Tibial artery (tissue), 4 donors: ENCODE measurements at places on chromosomes 4 and X.

DNA sequence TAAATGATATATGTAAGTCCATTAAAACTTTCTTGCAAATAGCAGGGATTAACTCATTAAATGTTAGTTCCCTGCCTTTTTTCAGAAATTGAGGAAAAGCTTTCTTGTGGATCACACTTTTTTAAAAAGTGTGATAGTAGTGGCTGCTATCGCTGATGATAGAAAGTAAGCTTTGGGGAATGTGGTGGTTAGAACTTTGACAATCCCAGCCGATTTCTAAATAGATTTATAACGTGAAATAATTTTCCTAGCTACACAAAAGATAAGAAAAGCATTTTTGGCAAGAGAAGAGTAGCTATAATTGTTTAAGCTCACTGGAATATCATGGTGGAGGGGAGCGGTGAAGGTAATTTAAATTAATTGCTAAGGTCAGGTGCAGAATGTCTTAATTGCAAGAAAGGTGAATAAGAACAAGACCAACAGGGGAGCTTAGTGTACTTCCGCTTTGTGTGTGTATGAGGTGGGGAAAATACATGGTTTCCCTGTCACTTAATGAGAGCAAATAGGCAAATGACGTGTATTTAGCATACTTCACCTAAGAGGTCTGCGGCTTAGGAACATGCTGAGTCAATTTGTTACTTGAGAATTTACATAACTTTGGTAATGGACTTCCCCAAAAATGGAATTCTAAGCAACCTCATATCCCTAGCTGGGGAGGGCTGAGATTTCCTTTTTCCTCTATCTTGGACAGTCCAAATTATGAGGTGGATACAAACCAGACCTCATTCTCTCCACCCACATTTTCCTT is 11.7 kb upstream of the IL21 start:
- no peaks in the 10 kb centered on the region for H3K27me3 ChIP-seq
- DNase-seq, result no peak
- H3K4me1 ChIP-seq, result no peaks in the 10 kb centered on the region

DNA sequence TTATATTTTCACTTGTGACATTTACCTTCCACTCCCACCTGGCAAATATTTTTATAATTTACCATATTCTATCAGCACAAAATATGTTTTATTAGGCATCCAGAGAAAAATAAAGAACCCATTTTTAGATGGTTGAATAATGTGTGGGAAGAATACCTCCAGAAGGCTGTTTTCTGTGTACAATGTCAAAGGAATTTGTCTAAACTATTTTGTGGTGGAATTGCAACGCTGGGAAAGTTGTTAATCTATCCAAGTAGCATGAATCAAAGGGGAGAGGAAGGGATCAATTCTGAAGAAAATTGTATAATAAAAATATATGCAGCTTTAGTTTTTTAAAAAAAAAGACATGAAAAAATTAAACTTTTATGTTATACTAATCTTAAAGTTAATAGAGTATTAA is 706.5 kb downstream of the FSTL5 start:
- H3K27me3 ChIP-seq, result no peaks in the 10 kb centered on the region
- no peaks in the 10 kb centered on the region for H3K4me1 ChIP-seq
- no peak overlapping the region for H3K4me3 ChIP-seq
- DNase-seq, result no peak
- no peak overlapping the region for H3K27ac ChIP-seq

DNA sequence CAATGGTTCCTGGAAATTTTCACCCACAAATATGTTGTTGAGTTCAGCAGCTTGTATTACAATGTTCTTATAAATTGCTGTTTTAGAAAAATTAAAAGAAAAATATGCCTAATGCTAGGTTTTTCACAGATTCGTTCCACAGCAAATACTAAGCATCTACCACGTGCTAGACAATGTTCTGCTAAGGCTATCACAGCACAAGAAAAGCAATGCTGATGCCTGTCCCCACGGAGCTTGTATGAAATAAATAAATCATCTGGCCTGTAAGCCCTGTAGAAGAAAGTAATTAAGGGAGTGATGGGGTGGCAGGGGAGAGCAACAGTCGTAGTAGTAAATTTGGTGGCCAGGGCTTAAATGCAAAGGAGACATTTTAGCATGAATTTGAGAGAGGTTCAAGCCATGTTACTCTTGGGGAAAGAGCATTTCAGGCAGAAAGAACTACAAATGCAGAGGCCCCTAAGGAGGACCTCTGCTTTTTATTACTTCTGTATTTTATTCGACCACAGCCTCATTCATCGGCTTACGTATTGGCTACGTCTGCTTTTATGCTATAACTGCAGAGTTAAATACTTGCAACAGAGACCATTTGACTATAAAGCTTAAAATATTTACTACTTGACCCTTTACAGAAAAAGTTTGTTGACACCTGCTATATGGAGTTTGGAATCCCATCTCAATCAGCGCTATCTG is 36.3 kb downstream of the ARAP2 start:
- H3K4me3 ChIP-seq, result no peak overlapping the region
- H3K27me3 ChIP-seq, result no peaks in the 10 kb centered on the region
- DNase-seq, result no peak
- H3K4me1 ChIP-seq, result no peaks in the 10 kb centered on the region

DNA sequence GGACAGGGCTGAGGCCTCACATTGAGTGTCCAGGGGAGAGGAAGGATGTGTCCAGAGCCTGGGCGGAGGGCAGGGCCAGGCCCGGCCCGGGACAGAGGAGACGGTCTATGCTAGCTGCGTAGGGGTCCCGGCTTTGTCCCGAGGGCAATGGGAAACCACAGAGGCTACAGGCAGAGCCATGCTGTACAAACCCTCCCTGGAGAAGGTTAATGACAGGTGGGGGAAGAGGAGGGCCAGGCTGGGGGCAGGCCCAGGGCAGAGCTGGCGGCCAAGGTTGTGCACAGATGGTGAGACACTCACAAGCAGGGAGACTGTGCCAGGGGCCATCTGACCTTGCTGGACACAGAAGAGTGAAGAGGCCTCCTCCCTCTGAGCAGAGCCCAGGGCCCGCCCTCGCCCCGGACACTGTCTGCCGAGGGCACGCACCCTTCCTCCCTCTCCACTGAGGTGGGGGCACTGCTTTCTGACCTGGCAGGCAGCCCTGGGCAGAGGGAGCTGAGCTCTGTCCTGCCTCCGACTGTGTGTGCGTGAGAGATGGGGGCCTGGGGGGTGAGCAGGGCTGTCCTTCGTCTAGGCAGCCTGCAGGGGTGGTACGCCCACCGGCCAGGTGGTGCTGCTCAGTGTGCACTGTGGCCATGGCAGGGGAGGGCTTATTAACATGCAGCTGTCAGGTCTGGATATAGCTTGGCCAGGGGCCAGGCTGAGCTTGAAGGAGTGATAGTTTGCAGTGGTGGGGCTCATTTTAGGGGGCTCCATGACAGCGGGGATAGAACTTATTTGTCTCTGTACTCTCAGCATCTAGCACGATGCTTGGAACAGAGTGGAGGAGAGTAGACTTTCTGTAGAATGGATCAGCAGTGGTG is 75.7 kb upstream of the LRPAP1 start:
- no peaks in the 10 kb centered on the region for H3K4me1 ChIP-seq
- H3K36me3 ChIP-seq, result no peaks in the 10 kb centered on the region
- H3K27ac ChIP-seq, result no peak overlapping the region
- DNase-seq, result no peak

GRCh38 chrX:129653971-129654651 is 645 bp downstream of the APLN start:
- peak overlapping the region; percentile 58 for H3K4me3 ChIP-seq
- H3K27me3 ChIP-seq, result no peaks in the 10 kb centered on the region
- H3K36me3 ChIP-seq, result no peaks in the 10 kb centered on the region
- H3K4me1 ChIP-seq, result no peaks in the 10 kb centered on the region

GRCh38 chr4:121221608-121222007 is 57.5 kb upstream of the TNIP3 start:
- H3K4me3 ChIP-seq, result no peak overlapping the region
- H3K4me1 ChIP-seq, result no peaks in the 10 kb centered on the region
- H3K36me3 ChIP-seq, result no peaks in the 10 kb centered on the region
- no peak for DNase-seq
- no peak overlapping the region for H3K27ac ChIP-seq

DNA sequence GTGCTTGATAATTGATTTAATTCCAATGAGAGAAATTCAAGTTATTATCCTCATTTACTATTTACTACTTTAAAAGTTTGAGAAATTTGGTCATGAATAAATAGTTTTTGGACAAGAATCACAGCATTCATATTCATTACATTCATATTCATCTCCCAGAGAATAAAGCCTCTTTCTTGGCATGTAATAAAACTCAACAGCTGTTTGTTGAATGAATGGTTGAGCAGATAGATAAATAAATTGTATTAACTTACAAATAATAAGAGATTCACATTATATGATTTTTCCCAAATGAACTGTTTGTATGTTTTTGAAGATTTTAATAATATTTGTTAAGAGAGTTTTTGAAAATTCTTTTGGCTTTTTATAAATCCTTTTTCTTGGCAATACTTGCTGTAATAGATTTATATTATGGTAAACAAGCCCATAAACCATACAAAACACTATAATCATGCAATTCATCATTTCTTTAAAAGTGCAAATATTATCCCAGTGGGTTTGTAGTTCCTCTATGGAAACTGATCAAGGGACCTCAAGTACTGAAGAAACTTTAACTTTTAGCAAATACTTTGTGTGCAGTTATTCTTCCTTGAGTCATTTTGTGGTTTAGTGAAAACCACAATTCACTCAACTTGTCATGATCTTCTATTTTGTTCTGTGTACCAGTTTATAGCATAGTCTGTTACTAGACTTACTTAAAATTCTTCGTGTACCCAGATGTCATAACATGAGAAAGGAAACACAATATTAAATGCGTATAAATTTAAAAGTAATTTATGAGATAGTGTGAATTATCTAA is 371.8 kb downstream of the ADGRL3 start:
- H3K4me1 ChIP-seq, result peaks cover 30% of the 10 kb centered on the region
- no peak overlapping the region for H3K27ac ChIP-seq
- no peak overlapping the region for H3K4me3 ChIP-seq
- no peaks in the 10 kb centered on the region for H3K36me3 ChIP-seq

DNA sequence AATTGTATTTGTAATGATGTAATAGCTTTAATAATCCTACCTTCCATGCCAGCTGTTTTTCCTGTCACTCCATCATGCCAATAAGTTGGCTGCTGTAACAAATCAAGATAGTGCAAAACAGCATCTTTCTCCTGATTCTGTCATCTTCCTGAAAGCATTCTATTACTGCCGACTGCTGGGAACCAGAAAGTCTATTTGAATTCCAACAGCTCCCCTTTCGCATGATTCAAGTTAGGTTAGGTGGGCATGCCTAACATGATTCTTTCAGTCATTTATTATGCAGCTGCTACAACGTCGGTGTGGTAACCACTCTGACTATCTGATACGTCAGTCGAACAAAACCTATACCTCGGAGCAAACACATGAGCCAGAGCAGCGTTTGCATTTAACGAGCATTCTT is 127.9 kb upstream of the DMD start:
- no peaks in the 10 kb centered on the region for H3K27me3 ChIP-seq
- no peaks in the 10 kb centered on the region for H3K36me3 ChIP-seq
- H3K27ac ChIP-seq, result no peak overlapping the region
- DNase-seq, result no peak
- H3K4me3 ChIP-seq, result peak overlapping the region; percentile 46

- no peak for DNase-seq
- no peaks in the 10 kb centered on the region for H3K4me1 ChIP-seq
- no peak overlapping the region for H3K27ac ChIP-seq
- no peak overlapping the region for H3K4me3 ChIP-seq
These were observed 2.8 kb downstream of the TBC1D14 start for GRCh38 chr4:6912441-6912840.

- no peaks in the 10 kb centered on the region for H3K27me3 ChIP-seq
- H3K4me1 ChIP-seq, result no peaks in the 10 kb centered on the region
- H3K36me3 ChIP-seq, result no peaks in the 10 kb centered on the region
- DNase-seq, result no peak
- H3K27ac ChIP-seq, result peak overlapping the region; percentile 45
- H3K4me3 ChIP-seq, result no peak overlapping the region
These were observed 46.5 kb downstream of the TMA16 start for GRCh38 chr4:163540977-163541376.

DNA sequence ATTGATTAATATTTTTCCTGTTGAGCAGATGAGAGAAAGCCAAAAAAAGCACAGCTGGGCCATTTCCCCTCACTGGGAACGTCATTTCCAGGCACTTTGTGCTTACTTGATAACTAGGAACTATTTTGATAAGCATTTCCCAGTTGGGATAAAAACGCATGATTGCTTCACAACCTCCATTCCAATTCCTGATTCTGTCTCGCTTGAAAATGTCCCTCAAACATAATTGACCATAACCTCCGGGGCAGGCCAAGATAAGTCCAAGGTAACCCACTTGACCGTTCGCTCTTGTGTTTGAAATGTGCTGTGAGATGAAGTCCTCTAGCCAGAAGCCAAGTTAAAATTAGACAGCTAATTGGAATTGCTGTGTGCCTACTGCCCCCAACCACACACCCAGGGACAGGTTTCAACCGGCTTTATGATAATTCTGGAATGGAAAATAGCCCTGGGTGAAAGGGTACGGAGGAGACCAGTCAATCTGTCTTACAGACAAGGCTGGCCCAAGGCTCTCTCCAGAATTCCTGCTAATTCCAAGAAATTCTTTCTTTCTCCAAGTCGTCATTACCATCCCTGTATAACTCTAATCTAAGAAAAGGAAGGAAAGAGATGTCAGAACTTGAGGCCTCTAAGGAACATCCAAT is 137.1 kb downstream of the MID1 start:
- H3K4me3 ChIP-seq, result no peak overlapping the region
- H3K36me3 ChIP-seq, result no peaks in the 10 kb centered on the region
- H3K27ac ChIP-seq, result no peak overlapping the region
- DNase-seq, result no peak
- H3K4me1 ChIP-seq, result no peaks in the 10 kb centered on the region

DNA sequence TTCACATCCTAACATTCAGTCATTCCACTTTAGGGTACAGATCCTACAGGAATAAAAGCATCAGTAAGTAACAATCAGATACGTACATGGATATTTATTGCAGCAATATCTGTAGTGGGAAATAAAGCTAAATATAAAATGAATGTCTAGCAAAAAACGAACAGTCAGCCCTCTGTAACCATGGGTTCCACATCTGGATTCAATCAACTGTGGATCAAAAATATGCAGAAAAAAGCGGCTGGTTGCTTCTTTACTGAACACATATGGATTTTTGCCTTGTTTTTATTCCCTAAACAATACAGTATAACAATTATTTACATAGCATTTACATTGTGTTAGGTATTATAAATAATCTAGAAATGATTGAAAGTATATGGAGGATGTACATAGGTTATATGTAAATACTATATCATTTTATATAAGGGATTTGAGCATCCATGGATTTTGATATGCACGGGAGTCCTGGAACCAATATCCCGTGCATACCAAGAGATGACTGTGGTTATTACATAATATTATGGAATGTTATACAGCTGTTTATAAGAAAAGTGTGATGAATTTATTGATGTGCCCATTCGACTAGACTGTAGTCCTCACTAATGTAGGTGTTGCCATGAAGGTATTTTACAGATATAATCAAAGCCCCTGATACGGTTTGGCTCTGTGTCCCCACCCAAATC is 132.8 kb downstream of the ARHGEF9 start:
- no peak overlapping the region for H3K27ac ChIP-seq
- H3K36me3 ChIP-seq, result no peaks in the 10 kb centered on the region
- no peaks in the 10 kb centered on the region for H3K27me3 ChIP-seq
- H3K4me1 ChIP-seq, result no peaks in the 10 kb centered on the region
- no peak overlapping the region for H3K4me3 ChIP-seq

GRCh38 chr4:125801373-125801772 is 486.6 kb downstream of the FAT4 start:
- no peak overlapping the region for H3K4me3 ChIP-seq
- no peaks in the 10 kb centered on the region for H3K27me3 ChIP-seq
- H3K36me3 ChIP-seq, result no peaks in the 10 kb centered on the region
- DNase-seq, result no peak
- peaks cover 6% of the 10 kb centered on the region for H3K4me1 ChIP-seq
